ENCODE measurements at places on chromosomes 12 and 14. TPM values are rescaled to one million over a fixed set of nuclear protein-coding genes. Genes with fewer than 3 reads are reported as not detected.
A peak's percentile ranks its signal among the peaks of the same experiment; 100 is the strongest.

DNA sequence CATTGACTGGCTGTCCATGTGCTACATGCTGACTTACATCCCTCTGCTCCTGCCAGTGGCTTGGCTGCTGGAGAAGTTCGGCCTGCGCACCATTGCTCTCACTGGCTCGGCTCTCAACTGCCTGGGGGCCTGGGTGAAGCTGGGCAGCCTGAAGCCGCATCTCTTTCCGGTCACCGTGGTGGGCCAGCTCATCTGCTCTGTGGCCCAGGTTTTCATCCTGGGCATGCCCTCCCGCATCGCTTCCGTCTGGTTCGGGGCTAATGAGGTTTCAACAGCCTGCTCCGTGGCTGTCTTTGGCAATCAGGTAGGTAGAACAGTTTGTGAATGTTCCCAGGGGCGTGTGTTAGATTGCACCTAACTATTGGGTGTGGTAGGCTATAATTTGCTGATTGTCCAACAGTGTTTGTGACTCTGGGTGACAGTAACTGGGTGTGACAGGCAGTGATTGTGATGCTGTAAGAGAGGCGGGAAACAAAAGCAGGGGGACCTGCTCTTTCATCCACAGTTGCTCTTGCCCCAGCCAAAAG is 981 bp downstream of the FLVCR2 start:
- no peaks in the 10 kb centered on the region for H3K27me3 ChIP-seq
- H3K27ac ChIP-seq: no peak overlapping the region
- H3K36me3 ChIP-seq: no peaks in the 10 kb centered on the region

DNA sequence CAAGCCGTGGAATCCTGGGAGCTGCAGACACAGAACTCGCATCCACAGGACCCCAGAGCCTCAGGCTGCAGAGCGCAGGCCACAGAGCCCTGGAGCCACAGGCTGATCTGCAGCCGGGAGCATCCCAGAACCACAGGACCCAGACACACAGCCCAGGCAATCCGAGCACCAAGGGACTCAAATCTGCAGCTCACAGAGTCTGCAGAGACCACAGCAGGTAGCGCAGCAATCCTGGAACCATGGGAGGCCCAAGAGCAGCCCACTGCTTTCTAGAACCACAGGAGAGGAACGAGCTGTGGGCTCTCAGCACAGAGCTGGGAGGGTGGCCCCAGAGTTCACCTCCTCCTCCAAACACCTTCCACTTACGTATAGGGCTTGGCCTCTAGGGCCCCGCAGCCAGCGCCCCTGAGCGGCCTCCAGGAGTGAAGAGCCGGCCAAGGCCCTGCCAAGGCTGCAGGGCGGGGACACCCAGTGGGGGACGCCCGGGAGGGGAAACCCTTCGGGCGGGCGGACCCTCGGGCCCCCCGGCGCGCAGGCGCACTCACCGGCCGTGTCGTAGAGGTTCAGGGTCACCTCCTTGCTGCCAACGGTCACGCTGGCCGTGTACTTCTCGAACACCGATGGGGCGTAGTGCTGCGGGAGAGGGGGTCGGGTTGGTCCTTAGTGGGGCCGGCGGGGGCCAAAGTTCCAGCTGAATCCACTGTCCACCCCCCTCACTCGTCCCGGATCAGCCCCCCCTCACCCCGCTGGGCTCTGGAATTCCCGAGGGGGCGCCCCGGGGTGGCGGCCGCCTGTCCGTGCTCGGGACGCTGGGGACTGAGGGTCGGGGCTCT is 665 bp downstream of the RHOF start:
- no peaks in the 10 kb centered on the region for H3K36me3 ChIP-seq
- peak overlapping the region; percentile 89 for H3K27ac ChIP-seq
- peak overlapping the region; percentile 82 for H3K4me3 ChIP-seq
- peak; percentile 69 for DNase-seq
- H3K4me1 ChIP-seq: peaks cover 47% of the 10 kb centered on the region

- no peaks in the 10 kb centered on the region for H3K36me3 ChIP-seq
- H3K27me3 ChIP-seq: no peaks in the 10 kb centered on the region
- H3K27ac ChIP-seq: no peak overlapping the region
Observed at GRCh38 chr12:122207391-122207790, 3.9 kb downstream of the B3GNT4 start.

DNA sequence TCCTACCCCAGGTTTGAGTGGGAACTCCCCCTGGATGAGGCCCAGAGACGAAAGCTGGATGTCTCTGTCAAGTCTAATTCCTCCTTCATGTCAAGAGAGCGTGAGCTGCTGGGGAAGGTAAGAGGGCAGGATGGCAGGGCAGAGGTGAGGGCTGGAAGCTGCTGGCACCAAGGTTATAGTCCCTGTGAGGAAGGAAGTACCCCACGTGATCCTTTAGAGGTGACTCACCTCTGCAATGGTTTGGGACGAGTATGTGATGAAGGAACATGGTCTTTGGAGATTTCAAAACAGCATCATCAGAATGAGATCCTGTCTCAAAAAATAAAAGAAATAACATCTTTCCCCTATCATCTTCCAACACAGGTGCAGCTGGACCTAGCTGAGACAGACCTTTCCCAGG is 9.2 kb upstream of the MYL6B start:
- no peaks in the 10 kb centered on the region for H3K36me3 ChIP-seq
- no peak overlapping the region for H3K27ac ChIP-seq
- no peaks in the 10 kb centered on the region for H3K4me1 ChIP-seq
- no peak overlapping the region for H3K4me3 ChIP-seq

DNA sequence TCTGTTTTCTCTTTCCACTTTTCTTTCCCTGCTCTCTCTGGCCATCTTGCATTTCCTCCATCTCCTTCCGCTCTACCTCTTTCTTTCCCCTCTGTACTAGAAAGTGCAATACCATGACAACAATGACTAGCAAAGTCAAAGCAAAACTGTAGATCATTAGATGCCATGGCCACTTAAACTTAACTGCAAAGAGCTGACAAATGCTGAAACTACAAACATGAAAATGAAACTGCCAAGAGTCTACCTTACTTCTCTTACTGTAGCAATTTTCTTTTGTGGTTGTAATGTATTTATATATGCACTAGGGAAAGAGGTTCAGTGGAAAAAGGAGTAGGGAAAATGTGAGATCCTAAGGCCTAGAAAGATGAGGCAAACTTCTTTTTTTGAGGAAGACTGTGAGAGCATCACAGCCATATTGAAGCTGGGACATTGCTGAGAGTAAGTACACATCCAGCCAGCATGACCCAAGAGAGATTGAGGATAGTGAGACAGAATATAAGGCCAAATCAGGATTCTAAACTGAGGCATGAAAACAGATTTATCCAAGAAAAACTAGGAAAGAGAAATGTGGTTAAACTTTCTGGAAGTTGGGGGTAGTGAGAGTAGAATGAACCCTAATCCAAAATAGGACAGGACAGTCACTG is 276.6 kb upstream of the NAV3 start:
- H3K4me1 ChIP-seq: no peaks in the 10 kb centered on the region
- no peaks in the 10 kb centered on the region for H3K36me3 ChIP-seq
- no peak for DNase-seq
- no peak overlapping the region for H3K27ac ChIP-seq
- no peaks in the 10 kb centered on the region for H3K27me3 ChIP-seq

DNA sequence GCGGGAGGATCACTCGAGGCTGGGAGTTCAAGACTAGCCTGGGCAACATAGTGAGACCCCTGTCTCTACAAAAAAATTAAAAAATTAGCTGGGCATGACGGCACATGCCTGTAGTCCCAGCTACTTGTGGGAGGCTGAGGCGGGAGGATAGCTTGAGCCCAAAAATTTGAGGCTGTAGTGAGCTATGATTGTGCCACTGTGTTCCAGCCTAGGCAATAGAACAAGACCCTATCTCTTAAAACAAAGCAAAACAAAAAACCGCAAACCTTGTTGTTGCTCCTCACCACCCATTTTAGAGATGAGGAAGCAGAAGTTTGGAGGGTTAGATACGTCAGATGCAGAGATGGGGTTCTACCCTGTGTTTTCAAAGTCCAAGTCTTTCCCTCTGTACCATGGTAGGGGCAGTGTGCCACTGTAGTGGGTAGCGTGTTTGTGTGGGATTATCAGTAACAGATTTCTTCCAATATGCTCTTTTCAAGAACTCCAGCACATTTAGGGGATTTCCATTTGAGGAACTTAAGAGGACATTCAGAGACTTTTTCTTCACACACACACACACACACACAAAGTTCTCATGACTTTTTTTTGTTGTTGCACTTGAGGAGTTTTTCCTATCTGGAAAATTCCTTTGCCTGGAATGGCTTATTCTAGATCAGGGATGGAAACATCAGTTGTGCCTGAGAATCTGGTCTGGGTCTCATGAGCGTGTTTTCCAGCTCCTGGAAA is 186.5 kb downstream of the CHST11 start:
- no peak overlapping the region for H3K27ac ChIP-seq
- H3K36me3 ChIP-seq: no peaks in the 10 kb centered on the region
- no peaks in the 10 kb centered on the region for H3K27me3 ChIP-seq
- no peak overlapping the region for H3K4me3 ChIP-seq

Gene GZMH
- not detected for total RNA-seq

DNA sequence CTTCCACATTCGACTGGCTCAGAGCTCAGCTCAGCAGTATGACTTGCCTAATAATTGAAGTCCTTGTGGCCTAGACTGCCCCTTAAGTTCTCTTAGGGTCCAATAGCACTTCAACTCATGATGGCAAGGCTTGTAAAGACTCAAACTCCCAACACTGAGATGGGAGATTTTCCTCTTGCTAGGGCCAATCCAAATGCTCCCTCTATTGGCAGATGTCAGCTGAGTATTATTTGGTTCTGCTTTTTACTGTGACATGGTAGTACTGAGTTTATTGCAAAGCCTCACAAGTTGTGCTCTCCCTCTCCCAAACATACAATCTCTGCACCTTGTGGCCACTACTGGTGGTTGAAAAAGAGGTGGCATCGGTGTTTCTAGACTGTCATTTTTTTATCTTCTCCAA is 164.2 kb downstream of the ALG10 start:
- no peak overlapping the region for H3K27ac ChIP-seq
- H3K4me1 ChIP-seq: no peaks in the 10 kb centered on the region
- H3K27me3 ChIP-seq: no peaks in the 10 kb centered on the region
- H3K36me3 ChIP-seq: no peaks in the 10 kb centered on the region
- no peak overlapping the region for H3K4me3 ChIP-seq

Gene CLEC4C
- total RNA-seq: not detected

DNA sequence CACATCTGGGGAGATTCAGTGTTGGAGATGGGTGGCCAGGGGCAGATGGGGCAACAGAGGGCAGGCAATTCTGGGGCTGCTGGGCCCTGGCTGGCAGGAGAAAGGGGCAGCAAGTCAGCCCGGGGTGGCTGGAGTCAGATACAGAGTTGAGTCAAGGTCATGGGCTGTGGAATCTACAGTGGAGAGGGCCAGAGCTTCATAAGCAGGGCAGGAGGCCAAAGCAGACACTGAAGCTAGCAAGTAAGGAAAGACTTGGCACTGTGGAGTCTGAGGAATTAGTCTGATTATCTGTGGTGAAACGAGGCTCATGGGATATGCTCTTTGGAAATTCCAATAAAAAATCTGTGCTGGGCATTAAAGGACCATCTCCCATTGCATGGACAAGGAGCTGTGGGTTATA is 95.5 kb downstream of the TMX1 start:
- no peak overlapping the region for H3K4me3 ChIP-seq
- peaks cover 9% of the 10 kb centered on the region for H3K4me1 ChIP-seq
- H3K36me3 ChIP-seq: no peaks in the 10 kb centered on the region

Gene AKAP3
- 1.6 TPM for total RNA-seq

DNA sequence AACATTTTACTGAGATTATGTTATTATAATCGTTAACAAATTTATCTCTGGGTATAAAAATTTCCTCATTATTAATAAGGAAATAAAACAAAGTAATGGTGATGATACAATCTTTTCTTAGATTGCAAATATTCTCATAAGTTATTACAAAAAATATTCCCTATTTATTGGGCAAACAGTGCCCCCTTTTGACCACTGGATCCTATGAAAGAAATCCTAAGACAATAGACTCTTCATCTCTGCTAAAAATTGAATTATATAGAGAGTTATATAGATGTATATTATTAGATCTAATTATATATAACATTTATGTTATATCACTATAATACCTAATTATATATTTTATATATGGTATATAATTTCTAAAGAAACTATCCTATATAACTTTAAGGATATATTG is 94.2 kb upstream of the FGD4 start:
- no peak overlapping the region for H3K4me3 ChIP-seq
- peaks cover 18% of the 10 kb centered on the region for H3K4me1 ChIP-seq

GRCh38 chr12:62210422-62210821 is 49.8 kb upstream of the USP15 start:
- H3K36me3 ChIP-seq: no peaks in the 10 kb centered on the region
- no peaks in the 10 kb centered on the region for H3K27me3 ChIP-seq
- H3K27ac ChIP-seq: no peak overlapping the region
- H3K4me3 ChIP-seq: no peak overlapping the region
- DNase-seq: peak; percentile 34
- H3K4me1 ChIP-seq: peaks cover 7% of the 10 kb centered on the region

Gene HSPB8
- 17.1 TPM for total RNA-seq

Gene SOX5
- 16.8 TPM for total RNA-seq

Gene SIX4
- 4.8 TPM for total RNA-seq

DNA sequence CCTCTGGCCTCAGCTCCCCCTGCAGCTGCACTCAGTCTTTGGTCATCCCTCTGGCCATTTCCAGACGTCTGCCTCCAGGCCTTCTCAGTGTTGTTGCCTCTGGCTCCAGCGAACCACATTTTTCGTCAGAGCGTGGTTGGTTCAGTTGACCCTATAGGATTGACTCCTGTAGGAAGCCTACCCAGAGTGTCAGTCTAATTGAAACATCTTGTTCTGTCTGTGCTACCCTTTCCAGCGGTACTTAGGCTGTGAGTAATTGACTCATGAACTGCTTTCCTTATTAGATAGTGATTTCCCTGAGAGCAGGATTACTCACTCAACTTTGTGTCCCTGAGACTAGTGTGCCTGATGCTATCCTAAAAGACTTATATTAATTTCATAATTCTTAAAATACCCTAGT is 373.2 kb downstream of the ATP23 start:
- H3K27me3 ChIP-seq: no peaks in the 10 kb centered on the region
- no peaks in the 10 kb centered on the region for H3K36me3 ChIP-seq
- no peak overlapping the region for H3K27ac ChIP-seq
- no peak for DNase-seq

Gene NRXN3
- 15.9 TPM for total RNA-seq

GRCh38 chr14:42173206-42173605 is 566.5 kb downstream of the LRFN5 start:
- no peak overlapping the region for H3K4me3 ChIP-seq

GRCh38 chr12:101763246-101763931 is 24.1 kb upstream of the SYCP3 start:
- no peaks in the 10 kb centered on the region for H3K27me3 ChIP-seq
- H3K36me3 ChIP-seq: no peaks in the 10 kb centered on the region

GRCh38 chr12:8950702-8951478 is 1.4 kb upstream of the M6PR start:
- H3K27me3 ChIP-seq: no peaks in the 10 kb centered on the region
- H3K4me1 ChIP-seq: peaks cover 6% of the 10 kb centered on the region
- peak overlapping the region; percentile 77 for H3K27ac ChIP-seq
- H3K4me3 ChIP-seq: peak overlapping the region; percentile 69
- peaks cover 1% of the 10 kb centered on the region for H3K36me3 ChIP-seq

- H3K4me3 ChIP-seq: no peak overlapping the region
- H3K36me3 ChIP-seq: no peaks in the 10 kb centered on the region
- H3K4me1 ChIP-seq: peaks cover 4% of the 10 kb centered on the region
- DNase-seq: no peak
Observed at GRCh38 chr12:1527789-1528188, 66.6 kb downstream of the FBXL14 start.

- no peak for DNase-seq
- no peaks in the 10 kb centered on the region for H3K27me3 ChIP-seq
- H3K36me3 ChIP-seq: no peaks in the 10 kb centered on the region
- no peak overlapping the region for H3K27ac ChIP-seq
- no peaks in the 10 kb centered on the region for H3K4me1 ChIP-seq
- no peak overlapping the region for H3K4me3 ChIP-seq
Observed at GRCh38 chr12:11540615-11541310, 108.7 kb upstream of the ETV6 start.

Gene WSCD2
- not detected for total RNA-seq
